ENCODE measurements at places on chromosomes 4 and X.
A peak's percentile ranks its signal among the peaks of the same experiment; 100 is the strongest.

- no peak for DNase-seq
Observed at GRCh38 chr4:143358923-143359643, 22.4 kb downstream of the GAB1 start.

DNA sequence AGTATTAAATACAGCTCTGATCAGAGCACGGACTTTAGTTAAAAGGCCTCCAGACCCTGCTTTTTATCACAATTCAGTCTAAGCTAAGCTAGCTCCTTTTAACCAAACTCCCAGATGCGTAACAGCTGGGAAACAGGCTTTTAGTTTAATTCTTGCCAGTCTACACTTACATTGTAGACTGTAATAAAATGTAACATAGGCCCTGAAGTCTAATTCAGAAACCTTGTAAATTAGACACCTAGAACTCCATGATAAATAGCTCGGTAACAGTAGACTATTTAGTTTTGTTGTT lies 20.1 kb downstream of the FBXO8 start:
- DNase-seq = no peak

DNA sequence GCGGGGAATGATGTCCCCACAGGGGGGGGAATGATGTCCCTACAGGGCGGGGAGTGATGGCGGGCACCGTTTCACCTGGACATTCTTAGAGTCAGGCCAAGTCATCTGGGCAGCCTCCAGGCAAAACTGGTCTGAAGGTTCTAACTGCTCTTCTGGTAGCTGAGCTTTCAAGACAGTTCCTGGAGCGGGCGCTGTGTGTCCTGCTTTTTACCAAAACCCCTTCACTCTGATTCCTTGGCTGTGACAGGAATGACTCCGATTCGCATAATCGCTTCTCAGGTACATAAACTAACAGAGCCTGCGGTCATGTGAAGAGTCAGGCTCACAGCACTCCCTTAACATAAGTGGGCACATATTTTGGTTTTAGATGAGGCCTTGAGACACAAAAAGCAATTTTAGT lies 836.0 kb downstream of the TRIML1 start:
- DNase-seq = no peak

DNA sequence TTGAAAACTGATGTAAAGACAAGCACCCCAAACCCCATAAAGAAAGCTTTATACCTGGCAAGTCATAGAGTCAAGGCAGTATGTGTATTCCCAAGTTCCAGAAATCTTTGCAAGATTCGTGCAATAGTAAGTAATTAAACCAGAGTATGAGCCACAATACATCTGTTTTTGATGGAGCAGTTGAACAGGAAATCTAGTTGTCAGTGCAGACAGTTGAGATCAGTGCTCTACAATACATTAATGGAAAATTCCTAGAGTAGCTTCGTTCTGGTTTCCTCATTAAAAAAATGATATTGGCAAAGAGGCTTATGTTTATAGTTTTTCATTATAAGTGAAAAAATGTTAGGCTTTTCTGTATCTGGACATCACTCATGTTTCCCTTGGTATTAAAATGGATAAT lies 575.3 kb downstream of the TRIML1 start:
- DNase-seq = no peak

GRCh38 chr4:23720556-23720955 lies 169.3 kb downstream of the PPARGC1A start:
- DNase-seq = no peak

DNA sequence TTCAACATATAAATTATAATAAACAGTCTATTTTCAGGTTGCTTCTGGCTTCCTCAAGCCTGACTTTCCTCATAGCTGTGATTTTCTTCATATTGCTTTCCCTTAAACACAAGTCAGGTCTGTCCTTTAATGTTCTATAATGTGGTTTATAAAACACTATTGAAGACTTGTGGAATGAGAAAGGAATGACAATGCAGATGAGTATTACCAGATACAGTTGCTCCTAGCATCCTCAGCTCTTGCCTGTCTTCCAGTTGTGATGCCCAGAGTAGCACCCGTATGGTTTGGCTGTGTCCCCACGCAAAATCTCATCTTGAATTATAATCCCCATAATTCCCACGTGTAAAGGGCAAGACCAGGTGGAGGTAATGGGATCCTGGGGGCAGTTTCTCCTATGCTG lies 265.7 kb upstream of the BOD1L1 start:
- no peak for DNase-seq

DNA sequence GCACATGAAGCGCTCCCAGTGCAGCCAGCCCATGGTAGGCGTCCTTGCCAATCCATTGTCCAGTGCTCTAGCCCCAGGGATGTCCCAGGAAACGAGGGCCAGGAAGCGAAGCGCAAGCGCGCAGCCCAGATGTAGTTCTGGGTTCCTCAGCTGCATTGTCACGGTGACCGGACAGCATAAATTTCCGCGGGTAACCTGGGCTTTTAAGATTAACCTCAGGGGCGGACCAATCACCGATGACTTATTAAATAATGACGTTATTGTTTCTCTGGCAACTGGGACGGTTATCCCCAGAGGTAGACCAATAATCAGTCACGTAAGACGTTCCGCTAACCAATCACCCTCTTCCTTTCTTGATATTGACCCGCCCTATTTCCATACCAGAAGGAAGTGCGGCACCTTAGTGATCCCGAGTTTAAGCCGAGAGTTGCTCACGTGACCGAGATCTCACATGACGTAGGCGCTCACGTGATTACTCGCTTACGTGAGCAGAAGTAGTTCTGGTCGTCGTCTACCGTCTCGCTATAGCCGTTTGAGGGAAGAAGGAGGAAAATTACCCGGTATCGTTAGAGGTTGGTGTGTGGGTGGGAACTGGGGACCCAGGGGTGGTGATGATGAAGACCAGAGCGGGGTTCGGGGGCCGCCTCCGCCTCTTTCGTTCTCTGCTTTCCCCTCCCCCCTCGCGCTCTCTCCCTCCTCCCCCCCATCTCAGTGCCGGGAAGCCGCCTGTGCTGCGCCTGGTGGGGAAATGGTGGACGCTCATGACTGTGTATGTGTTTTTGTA lies at the start of the genes GLA and HNRNPH2:
Gene GLA, minus strand, starts transcription at position 178 of the 784 bp plus-strand sequence. Its CDS starts 22 bp downstream, at position 156.
Gene HNRNPH2, plus strand, starts transcription at position 475 of the 784 bp plus-strand sequence. CDS start 3,767 bp downstream, outside the sequence.
- DNase-seq = peak; percentile 97

GRCh38 chr4:42608551-42608950 lies 48.4 kb downstream of the ATP8A1 start:
- DNase-seq = no peak

DNA sequence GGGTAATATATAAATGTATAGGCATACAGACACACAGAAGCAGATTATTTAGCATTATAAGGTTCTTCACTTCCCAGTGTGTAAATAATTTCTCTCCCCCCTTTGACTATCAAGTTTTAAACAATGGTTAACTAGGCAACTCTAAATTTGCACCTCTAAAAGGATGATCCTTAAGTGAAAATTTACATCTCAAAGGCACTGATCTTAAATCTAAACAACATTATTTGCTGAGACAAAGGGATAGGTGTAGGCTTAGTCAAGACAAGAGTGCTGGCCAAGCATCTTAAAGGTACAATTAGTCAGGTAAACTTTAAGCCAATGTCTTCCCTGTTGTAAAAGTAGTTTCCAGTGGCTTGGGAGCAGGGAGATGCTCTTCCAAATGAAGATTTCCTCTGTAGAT lies 33.0 kb downstream of the NLRP2B start:
- no peak for DNase-seq

Data from hematopoietic multipotent progenitor cell treated with erythropoietin and hydrocortisone succinate and interleukin-3 and kit ligand, for 17 days (in vitro differentiated cells).